ENCODE measurements at places on chromosomes 16 and 17.
A peak's percentile ranks its signal among the peaks of the same experiment; 100 is the strongest.

GRCh38 chr17:35486920-35487732, 38.6 kb upstream of the SLFN13 start:
- DNase-seq, result peak; percentile 54

DNA sequence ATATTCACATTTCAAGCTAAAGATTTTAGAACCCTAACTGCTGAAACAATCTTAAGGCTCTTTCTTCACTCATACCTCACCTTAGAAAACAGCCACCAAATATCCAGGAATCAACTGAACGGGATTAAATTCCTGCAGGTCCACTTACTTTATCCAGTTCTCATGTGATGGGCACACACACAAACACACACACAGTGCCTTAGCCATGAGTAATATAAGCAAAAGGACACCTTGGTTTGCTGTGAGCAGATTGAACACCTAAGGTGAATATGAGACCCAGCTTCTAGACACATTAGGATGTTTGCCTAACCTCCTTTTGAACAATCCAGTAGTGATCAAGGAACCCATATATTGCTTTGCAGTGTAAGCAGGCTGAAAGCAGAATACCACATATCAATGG, 81.5 kb downstream of the TUBD1 start:
- no peak for DNase-seq

DNA sequence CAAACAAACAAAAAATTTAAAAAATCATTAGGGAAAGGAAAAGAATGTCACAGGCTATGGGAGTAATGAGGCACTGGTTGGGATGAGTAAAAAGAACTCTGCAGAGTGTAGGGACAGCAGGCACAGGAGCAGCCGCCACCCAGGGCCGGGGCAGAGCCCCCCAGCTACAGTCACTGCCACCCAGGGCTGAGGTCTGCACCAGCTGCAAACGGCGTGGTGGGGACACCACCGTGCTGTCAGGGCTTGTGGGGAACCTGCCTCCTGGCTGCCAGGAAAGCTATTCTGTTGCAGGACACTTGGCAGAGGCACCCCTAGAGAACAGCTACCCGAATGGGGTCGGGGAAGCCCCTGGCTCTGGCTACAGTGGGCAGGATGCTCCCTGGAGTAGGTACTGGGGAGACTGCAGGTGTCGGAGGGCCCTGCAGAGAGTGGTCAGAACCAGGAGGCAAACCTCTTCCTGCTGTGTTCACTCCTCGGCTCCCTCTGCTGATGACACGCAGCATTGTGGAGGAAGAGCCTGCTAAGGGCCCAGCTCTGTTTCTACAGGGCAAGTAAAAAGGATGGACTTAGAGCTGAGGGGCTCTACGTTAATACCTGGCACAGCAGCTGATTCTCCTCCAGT, 32.3 kb upstream of the CAPN15 start:
- DNase-seq, result peak; percentile 58

DNA sequence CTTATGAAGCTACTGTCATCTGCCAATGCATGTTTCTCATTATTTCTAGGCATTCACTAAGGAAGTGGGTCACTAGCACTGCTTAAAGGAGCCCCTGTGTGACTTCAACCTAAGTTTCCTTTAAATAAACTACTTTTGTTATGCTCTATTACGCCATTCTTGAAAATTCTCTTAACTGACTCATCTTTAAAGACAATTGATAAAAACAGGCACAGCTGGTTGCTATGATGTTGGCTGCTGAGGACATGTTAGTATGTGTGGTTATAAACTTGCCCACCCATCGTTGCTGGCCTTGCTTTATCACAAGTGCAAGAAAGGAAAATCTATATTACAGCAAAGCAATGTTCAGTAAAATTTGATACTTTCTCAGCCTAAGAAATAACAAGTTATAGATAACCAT, 75.8 kb upstream of the CNTNAP4 start:
- DNase-seq, result no peak

DNA sequence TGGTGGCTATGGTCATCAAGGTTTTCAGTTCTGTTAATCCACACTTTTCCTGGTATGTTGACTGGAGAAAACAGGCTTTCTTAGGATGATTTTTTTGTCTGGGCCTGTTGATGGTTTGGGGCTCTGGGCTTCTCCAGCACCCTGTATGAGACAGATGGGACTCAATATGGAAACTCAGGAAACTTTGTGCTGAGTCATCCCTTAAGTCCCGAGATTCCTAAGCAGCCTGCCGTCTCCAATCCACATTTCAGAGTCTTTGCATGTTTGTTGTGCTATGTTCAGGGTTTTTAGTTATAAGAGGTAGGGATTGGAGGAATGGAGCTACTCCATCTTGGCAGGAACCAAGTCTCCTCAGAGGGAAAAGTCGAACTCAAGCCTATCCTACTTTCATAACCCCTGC, 253.3 kb upstream of the FOXF1 start:
- no peak for DNase-seq

DNA sequence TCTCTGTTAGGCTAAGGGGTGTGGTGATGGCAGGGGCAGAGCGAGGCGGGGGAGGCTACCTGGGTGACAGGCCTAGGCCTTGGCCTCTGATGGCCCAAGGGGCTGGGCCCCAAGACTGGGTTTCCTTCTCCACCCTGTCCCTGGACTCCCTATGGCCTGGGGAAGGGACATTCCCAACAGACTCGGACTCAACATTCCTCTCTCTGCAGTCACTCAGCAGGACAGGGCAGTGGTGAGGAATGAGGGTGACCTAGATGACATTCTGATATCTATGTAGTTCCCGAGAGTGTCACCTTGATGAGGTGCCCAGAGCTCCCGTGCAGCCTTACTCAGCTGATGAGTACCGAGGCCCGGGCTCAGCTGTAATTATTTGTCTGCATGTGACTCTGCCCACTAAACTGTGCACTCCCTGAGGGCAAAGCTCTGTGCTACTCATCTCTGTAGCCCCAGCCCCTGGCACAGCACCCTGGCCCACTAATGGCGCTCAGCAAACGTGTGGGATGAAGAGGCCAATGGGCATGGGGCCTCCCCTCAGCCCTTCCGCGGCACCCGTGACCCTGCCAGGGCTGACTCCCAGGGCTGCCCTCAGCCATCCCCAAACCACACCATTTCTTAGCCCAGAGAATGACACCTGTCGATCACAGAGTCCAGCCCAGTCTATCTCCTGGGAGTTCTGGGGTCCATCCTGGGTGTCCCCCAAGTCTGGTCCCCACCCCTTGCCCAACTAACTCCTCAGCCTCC, 2.2 kb downstream of the PLCD3 start:
- DNase-seq, result no peak

GRCh38 chr17:18176176-18176575, 7.5 kb upstream of the ALKBH5 start:
- DNase-seq, result no peak

- DNase-seq, result no peak
Measured at GRCh38 chr16:81823111-81823510, 44.0 kb downstream of the PLCG2 start.

GRCh38 chr17:70661342-70662222, 492.2 kb downstream of the KCNJ2 start:
- peak; percentile 61 for DNase-seq

DNA sequence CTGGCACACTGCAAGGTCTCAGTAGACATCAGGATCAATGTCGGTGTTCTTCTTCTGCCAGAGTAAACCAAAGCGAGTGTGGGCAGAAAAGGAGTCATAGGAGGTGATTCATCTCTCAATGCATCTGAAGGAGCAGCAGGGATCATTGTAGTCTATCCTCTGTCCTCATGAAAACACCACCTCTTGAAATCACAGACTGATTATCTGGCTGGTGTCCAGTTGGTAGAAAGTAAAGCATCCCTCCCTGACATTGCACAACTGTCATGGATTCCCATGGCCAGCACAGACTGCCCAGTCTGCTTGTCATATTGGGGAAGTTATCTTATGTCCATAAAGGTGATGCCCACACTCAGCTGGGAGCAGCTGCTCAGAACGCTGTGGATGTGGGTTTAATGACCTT, 74.1 kb downstream of the ABCC12 start:
- DNase-seq, result peak; percentile 89

DNA sequence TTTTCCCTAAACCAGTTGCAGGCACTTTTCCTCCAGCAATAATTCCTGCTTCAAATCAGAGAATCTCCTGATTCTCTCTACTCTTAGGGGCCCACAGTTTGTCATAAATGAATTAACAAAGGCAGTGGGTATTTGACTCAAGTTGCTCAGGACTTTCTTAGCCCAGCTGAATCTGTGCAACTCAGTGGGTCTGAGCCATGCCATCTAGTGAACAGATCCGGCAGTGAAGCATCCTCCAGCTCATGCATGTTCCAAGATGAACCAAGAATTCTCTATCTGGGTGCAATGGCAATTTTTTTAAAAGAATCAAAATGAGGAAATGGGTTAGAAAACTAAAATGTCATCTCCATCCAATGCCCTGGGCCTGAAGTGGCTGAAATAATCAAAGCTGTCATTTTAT, 575.2 kb upstream of the CDH11 start:
- peak; percentile 16 for DNase-seq

DNA sequence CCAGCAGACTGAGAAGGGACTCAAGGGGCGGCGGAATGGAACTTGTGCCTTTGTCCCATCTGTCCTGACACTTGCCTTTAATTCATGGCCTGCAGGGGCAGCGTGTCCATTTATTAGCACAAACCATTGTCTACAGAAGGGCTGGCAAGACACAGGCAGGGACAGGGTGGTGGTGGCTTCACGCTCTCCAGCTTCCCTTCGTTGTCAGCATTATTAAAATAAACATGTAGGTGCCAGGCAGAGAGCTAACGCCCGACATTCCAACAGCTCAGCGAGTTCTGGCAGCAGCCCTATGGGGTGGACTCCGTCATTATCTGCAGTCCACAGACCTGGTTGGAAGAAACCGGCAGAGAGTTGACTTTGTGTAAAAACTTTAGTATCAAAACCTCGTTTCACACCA, 16.3 kb downstream of the DNAI2 start:
- no peak for DNase-seq

GRCh38 chr16:77974883-77975282, 47.5 kb upstream of the CLEC3A start:
- no peak for DNase-seq

- DNase-seq, result no peak
Measured at GRCh38 chr17:57106107-57106835, 21.2 kb downstream of the AKAP1 start.

DNA sequence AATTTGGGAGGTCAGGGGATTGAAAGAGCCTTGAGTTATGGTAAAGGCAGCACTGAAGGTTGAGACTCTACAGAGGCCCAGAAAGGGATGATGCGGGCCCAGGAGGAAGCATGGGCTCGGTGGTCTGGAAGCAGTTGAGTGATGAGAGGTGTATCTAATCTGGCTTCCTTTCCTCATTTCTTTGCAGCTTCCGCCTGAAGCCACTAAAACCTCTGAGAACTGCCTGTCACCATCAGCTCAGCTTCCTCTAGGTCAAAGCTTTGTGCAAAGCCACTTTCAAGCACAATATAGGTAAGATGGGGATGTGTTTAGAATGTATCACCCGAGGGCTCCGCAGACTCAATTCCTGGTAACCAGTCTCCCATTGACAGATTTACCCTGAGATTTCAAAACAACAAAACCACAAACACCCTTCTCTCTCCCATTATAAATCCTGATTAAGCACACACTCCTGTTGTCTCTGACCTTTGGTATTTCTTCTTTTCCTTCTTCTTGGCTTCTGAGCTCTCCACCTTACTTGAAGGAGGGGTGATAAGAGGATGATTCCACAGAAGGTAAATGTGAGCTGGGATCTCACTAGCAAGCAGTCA, 21.2 kb downstream of the USP43 start:
- no peak for DNase-seq

DNA sequence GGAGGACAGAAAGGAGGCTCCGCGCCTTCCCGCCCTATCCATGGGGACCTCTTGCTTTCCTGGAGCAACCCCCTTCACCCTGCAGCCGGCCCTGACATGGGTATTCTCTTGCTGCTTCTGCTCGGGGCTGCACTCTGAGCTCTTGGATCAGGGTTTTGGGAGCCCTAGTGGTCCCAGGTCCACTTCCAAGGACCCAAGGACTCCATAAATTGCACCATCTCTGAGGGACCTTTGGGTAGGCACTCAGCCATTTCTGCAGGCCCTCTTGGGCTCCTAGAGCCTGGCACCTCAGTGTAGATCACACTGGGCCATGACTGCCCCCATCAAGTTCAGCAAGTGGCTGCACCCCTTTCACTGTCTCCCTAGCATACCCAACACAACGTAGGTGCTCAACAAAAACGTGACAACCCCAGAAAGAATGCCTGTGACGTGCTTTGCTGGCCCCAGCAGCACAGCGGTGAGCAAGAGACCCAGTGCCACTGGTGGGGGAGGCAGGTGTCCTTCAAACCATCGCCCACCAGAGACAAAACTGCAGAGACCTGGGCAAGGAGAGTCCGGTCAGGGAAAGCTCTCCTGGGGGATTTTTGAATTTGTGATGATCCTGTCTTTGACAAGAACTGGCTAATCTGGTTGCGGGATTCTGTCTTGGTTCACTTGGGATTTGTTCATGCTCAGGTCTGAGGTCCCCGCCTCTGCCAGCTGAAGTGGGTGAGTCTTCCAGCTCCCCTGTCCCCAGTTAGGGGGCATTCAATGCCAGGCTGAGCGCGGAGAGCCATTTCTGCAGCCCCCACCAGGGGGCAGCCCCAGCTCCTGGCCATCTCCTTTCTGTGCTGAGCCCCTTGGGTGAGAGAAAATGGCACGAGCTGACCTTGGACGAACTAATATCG, 2.5 kb upstream of the RAB11FIP4 start:
- DNase-seq, result peak; percentile 45

DNA sequence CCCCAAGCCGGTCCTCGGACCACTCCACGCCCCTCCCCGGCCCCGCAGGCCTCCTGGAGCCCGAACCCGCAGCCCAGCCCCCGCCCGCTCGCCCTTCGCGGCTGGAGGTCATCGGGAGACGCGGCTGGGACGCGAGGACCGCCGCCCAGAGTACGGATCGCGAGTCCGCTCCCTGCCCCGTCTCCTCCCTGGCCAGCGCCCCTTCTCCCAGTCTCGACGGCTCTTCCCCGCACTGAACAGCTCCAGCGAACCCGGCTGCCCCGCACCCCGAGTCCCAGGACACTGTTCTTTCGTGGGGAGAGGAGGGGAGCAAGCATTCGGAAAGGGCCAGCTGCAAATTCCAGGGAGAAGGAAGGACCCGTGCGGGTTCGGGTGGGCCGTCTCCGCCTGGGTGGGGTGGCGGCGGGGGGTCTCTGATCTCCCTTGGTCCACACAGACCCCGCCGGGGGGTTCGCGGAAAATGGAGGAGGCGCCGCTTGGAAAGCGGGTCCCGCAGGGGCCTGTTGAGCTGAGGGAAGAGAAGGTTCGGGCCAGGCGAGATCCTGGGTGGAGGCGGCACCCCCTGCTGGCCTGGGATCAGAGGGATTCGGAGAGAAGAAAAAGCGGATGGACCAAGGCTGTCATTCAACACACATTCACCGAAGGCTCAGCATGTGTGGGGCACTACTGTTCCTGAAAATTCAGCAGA, 632 bp upstream of the RTN4RL1 start:
- no peak for DNase-seq

DNA sequence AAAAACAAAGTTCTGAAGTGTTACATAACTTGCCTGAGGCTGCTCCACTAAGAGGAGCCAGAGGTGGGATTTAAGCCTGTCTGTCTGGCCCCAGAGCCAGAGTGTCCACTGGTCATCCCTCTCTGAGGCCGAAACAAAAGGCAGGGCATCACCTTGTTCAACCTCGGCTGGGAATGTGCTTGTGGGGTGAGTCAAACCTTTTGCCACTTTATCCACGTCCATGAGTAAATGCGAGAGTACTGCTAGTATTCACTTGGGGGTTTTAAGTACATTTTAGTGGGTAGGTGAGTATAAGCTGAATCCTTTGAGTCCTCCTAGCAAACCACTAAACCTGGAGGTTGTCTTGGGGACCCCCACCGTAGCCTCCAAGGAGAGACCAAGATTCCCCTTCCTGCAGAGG, 103.5 kb downstream of the STX8 start:
- no peak for DNase-seq

- no peak for DNase-seq
Measured at GRCh38 chr16:10312784-10313724, 72.8 kb upstream of the ATF7IP2 start.

All from foreskin fibroblast (primary cell).